ENCODE measurements at places on chromosomes 12 and 14.

- no peak for DNase-seq
Observed at GRCh38 chr12:12671850-12672660, 23.9 kb downstream of the GPR19 start.

DNA sequence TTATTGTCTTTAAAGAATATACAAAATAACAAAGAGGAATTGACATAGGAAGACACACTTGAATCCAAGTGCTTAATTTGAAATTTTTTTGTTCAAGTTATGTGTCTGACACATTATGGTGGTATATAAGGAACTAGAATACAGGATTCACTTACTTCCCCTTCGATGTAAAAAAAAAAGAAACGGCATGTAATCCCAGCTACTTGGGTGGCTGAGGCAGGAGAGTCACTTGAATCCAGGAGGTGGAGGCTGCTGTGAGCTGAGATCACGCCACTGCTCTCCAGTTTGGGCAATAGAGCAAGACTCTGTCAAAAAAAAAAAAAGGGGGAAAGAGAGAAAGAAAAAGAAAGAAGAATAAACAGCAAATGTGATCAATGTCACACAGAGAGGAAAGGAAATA is 8.9 kb downstream of the CLEC12A start:
- no peak for DNase-seq

GRCh38 chr12:34188974-34189373 is 166.7 kb downstream of the ALG10 start:
- DNase-seq = no peak

DNA sequence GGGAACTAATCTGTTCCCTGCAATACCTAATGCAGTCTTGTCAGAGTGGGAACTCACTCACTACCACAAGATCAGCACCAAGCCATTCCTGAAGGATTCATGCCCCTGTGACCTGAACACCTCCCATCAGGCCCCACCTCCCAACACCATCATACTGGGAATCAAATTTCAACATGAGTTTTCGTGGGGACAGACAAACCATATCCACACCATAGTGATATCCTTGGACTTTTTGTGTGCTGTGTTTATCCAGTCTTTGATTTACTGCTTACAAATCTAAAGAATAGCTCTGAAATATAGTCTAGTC is 243.5 kb downstream of the FBXL14 start:
- no peak for DNase-seq

- DNase-seq = no peak
Observed at GRCh38 chr12:68510397-68510796, 100.3 kb upstream of the RAP1B start.

- DNase-seq = no peak
Observed at GRCh38 chr12:58372298-58372697, 430.9 kb downstream of the ATP23 start.

DNA sequence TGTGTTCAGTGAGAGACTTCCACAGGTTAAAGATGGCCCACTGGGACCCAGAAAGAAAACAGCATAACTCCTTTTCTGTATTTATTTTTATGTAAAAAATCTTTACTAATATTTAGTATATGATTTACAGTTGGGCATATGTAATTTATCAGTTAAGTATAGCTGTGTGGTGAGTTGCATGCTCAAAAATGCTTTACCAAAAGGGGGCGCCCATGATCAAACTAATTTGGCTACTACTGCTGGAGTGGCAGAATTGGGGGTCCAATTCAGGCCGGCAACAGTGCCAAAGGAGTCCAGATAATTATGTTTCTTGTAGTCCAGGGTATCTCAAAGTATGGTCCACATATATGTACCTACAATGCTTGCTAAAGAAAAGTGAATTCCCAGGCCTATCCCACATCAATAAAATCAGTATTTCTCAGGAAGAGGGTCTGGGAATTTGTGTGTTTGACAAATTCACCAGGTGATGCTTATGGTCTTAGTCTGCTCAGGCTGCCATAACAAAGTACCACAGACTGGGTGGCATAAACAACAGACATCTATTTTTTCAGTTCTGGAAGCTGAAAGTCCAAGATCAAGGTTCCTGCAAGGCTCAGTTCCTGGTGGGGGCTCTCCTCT is 152.0 kb downstream of the KTN1 start:
- peak; percentile 35 for DNase-seq

GRCh38 chr14:100684154-100684553 is 42.5 kb upstream of the DLK1 start:
- no peak for DNase-seq

DNA sequence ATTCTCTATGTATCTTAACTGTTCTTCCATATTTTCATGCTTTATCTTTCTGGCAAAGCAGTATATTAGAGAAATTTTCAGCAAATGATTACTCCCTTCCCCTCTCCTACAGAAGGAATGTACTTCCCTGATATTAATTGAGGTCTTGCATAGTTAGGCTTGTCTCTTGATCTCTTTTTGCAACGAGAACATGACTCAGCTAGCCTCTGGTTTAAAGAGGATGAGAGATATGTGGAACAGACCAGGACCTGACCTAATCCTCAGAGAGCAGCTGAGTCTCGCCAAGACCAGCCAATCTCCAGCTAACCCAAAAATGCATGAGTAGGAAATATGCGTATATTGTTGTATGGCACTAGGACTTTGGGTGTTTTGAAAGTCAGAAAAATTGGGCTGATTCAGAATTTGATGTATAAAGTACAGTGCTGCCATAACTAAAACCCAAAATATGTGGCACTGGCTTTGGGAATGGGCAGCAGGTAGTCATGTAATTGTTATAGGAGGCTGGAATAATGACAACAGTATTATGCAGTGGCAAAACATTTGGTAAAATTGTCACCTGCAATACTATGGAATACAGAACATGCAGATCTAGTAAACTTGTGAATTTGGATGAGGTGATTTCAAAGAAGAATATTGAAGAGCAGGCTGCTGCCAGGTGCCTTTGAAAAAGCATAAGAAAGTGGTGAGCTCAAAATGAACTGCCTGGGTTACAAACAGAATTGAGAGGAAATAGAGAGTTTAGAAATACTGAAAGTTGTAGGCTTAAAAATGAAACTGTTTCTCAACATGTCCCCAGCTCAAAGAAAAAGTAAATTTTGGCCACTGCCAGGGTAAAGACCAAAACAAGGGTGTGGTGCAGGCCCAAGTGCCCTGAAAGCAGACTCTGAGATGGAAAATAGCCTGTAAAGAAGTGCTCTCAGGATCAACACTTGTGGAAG is 9.3 kb upstream of the USP15 start:
- no peak for DNase-seq

DNA sequence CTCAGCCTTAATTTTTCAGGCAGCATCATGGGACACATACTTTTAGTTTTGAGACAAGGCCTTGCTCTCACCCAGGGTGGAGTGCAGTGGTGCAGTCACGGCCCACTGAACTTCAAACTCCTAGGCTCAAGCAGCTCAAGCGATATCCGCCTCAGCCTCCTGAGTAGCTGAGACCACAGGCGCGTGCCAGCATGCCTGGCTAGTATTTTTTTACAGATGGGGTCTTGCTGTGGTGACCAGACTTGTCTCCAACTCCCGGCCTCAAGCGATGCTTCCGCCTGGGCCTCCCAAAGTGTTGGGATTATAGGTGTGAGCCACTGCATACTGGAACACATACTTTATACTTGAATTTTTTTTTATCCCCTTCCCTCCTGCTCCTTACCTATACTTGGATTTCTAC is 2.8 kb downstream of the RDH5 start:
- no peak for DNase-seq

DNA sequence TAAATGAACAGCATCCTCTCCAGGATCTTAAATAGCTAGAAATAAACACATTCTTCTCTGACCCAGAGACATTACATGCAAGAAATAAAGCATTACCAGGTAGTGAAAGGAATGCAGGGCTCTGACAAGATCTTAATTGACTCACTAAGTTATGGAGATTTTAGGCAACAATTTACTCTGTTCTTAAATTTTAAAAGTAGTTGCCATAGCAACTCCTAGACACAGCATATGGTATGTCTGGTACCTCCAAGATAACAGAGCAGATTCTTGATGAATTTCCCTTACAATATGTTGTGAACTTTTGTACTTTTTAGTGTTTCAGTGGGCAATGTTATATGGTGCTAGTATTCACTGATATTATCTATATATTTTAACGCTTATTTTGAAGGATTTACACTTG is 76.7 kb upstream of the G2E3 start:
- no peak for DNase-seq

DNA sequence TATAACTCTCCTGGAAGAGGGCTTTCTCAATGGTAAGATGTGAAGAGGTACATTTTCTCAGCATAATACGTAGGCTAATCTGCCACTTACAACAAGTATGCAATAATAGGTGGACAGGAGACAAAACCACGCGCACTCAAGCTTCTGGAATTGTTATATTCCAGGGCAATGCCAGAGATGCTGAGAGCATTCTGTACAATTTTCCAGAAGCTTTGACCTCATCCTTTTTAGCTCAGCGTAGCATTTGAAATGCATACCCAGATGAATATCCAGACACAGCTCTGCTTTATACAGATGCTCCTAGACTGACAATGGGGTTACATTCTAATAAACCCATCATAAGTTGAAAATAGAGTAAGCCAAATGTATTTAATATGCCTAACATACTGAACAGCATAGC is 1492.4 kb upstream of the FLRT2 start:
- DNase-seq = no peak

- DNase-seq = no peak
Observed at GRCh38 chr12:66813137-66813892, 134.4 kb upstream of the GRIP1 start.

- DNase-seq = peak; percentile 91
Observed at GRCh38 chr12:32755654-32756475, at the start of gene YARS2. Gene YARS2 (minus strand): TSS chr12:32755897. CDS start chr12:32755874, 23 bp downstream.

DNA sequence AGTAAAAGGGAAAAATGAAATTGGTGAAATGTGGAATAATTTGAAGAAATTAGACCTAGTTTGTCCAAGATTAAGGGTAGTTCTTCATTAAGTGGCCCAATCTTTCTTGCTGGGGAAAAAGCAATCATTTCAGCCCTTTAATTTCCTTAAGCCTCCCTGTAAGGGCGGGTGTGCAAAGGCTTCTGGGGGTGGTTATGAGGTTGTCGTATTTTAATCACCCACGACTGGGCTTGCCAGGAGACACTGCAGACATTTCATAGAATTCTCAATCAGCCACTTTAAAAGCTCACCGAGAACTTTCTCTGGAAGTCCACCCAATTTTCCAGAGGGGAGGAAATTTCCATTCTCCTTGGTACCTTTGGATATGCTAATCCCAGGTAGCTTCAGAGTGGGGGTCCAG is 43.4 kb downstream of the DLK1 start:
- no peak for DNase-seq

DNA sequence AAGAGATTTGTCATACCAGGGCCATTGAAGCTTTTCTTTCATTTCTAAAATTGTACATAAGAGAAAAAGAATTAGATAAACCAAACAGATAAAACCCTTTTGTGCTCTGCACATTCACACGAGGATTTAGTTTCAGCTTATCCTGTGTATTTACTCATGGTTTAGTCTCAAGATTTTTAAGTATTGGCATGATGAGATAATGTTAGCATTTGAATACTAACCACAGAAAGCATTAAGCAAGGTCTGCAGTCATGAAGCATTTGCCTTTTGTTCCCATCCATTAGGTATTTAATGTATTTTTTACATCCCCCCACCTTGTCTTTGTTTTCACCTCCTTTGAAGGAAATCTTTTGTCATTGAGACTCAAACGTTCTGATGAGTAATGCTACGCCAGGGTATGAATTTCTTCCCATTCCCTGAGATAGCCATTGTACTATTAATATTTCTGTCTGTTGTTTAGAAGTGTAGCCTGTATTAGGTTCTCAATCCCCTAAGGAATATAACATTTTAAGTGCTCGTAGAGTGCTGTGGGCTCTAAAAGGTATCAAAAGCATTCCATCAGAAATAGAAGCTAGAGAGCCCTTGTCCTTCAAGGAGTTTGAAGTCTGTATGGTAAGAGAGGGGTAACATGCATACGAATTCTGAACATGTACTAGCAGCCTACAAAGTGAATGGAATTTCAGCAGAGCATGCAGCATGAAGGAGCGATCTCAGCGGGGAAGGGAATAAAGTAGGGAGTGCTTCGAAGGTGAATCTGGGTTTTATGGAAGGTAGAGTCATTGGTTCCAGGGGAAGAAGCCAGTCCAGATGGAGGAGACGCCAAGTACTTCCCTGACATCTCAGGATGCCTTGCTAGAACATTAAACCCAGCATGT is 22.3 kb downstream of the CRADD start:
- no peak for DNase-seq

GRCh38 chr12:24360057-24360456 is 410.6 kb upstream of the SOX5 start:
- DNase-seq = no peak

GRCh38 chr12:42084522-42084921 is 60.2 kb downstream of the GXYLT1 start:
- no peak for DNase-seq

DNA sequence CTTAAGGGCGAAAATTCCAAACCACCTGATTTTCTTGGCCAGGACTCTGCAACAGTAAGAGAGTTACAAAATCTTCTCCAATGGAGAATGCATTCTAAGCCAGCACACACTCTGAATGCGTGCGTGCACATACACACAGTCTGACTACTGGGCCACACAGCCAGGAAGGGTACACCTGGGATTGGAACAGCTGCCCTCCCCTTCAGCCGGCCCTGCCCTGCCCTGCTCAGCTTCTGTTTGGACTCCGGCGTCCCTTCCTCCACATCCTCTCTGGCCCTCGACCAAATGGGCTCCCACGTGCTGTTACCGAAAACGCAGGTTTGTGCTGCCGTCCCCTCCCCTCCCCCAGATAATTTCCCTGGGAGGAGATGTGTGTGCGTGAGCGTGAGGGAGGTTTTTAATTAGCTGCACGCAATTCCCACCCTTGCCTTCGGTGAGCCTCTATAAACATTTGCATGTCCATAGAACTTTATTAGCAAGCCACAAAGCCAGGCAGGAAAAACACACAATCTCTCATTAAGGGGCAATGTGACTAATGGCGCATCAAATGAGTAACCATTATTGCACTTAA is 43.0 kb downstream of the CCNK start:
- no peak for DNase-seq

- DNase-seq = peak; percentile 1
Observed at GRCh38 chr14:73058922-73059673, 764 bp downstream of the RBM25 start.

- DNase-seq = no peak
Observed at GRCh38 chr14:65594882-65595237, 182.3 kb downstream of the FUT8 start.

Measured in CD4-positive, alpha-beta T cell treated with Interferon gamma for 1 hour (primary cell).